Activated B cell treated with CpG ODN at 0.5 μM for 24 hours (primary cell): ENCODE measurements at places on chromosomes 5 and 9. TPM values are rescaled to one million over a fixed set of nuclear protein-coding genes. Genes with fewer than 3 reads are reported as not detected.

GRCh38 chr5:7585807-7586206 lies 189.9 kb downstream of the ADCY2 start:
- DNase-seq: no peak

DNA sequence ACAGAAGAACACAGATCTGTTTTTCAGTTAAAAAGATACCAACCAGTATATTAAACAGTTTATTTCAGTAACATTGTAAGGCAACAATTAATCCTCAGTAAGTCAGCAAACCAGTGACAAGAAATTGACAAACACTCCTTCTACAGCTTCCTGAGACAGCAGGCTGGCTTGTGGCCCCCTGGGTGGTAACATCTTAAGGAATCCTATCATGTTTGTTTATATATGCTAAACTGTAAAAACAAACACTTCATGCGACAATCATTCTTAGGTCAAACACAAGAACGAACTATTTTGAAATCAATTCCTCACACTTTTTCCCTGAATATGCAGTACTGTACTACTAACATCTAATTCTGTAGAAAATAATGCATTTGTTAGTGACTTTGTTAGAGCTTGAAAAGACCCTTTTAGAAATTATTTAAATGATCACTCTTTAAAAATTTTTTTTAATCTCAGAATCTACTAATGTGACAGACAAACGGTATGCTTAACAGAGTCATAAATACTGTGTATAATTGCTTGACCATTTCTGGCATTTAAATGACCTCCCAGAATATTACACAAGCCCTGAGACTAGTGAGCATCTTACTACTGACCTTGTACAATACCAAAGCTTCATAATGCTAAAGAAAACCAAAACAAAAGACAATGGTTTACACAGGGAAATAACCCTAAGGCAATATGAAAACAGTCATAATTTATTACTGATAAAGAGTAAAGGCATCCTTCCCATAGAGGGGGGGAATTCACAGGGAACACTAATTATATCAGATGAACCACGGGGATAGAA lies 48.2 kb downstream of the ERMP1 start:
- no peak for DNase-seq

TAF11L5 gene
- not detected in 2 replicates for total RNA-seq

GRCh38 chr5:27705661-27706060 lies 667.3 kb upstream of the CDH9 start:
- DNase-seq: no peak

SPINK4 gene
- not detected in 2 replicates for total RNA-seq

IFNA13 gene
- total RNA-seq: not detected in 2 replicates

GRCh38 chr5:81838307-81838906 lies 87.5 kb upstream of the SSBP2 start:
- no peak for DNase-seq

TMC1 gene
- not detected in 2 replicates for total RNA-seq

GRCh38 chr5:81506900-81507588 lies 113.1 kb upstream of the ACOT12 start:
- no peak for DNase-seq

SOWAHA gene
- not detected in 2 replicates for total RNA-seq

GRCh38 chr5:56589481-56589860 lies 225.9 kb upstream of the MAP3K1 start:
- DNase-seq: no peak

DNA sequence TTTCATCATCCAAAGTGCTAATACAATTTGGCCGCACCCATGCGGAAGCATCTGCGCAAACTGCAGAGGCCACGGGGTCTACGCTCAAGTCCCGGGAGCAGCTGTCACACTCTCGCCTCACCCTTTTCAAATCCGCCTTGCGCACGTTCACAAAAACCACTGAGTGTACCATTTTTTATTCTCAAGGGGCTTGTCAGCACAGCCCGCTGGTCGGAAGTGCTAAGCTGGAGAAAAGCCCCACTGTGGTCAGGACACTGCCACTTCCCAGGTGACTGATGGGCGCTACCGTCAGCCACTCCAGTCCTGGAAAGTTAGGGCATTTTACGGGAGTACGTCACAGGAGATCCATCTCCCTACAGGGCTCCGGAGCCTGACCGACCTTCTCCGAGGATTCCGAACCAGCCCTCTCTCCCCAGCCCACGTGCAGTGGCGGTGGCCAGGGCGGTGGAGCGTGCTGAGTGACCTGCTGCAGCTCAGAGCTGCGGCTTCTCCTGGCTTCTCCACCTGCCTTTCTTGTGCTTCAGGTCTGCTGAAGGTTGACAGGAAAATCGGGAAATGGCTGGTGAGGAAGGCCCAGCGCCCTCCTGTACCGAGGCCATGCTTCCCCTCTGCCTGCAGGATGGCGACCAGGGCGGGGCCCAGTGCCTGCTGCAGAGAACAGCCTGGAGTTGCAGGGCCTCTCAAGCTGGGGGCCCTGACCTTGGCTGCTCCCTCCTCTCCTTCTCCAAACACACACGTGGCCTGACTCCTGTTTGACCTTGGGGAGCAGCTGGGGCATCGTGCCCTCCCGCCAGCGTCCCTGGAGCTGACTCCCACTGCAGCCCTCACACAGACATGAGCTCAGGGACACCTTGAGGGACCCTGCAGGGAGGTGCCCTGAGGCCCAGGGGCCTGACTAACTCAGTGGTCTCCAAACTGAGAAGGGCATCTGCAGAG lies 14.3 kb downstream of the RASGEF1C start:
- DNase-seq: peak; percentile 7

DNA sequence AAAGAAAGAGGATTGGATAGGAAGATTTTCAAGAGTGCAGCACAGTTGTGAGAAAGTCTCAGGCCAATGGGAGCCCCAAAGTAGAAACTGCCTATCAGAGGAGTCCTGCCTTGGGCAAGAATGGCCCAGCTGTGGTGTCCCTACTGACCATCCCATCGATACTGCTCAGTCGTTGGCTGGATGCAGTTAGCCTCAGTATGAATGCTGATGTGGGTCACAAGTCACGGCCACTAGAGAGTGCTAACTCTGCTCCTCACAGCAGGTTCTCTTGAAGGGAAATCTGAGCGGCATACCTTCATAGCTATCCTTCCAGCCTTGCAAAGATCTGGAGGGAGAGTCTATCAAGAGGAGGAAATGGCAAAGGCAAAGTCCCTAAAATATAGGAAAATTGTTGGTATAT lies 11.6 kb upstream of the CETN3 start:
- DNase-seq: no peak

DNA sequence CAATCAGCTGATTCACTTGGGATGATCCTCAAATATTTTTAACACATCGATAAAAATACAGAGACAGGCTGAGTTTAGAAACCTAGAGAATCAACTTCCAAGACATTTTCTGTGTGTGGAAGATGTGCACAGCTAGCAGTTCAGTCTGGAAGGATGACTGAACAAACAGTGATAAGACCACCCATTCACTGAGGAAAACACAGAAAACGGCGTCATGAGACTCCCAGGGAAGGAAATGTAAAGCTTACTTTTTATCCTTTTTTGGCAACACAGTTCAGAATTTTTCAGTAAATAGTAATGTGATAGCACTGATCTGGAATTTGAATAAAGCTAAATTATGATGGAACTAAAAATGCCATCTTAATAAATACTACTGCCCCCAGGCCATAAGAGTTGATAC lies 277.6 kb downstream of the SEMA5A start:
- no peak for DNase-seq

C7 gene
- not detected in 2 replicates for total RNA-seq

PPP3R2 gene
- not detected in 2 replicates for total RNA-seq

ZNG1C gene
- total RNA-seq: 43.4 and 53.1 TPM in 2 replicates

- no peak for DNase-seq
Observed at GRCh38 chr5:139462586-139463276, at the start of gene ECSCR. Gene ECSCR, minus strand, starts transcription at chr5:139462743. Its CDS starts 73 bp downstream, at chr5:139462670.

- DNase-seq: no peak
Observed at GRCh38 chr9:86860006-86860405, 87.3 kb downstream of the GAS1 start.

GRCh38 chr9:134917431-134918373 lies at the start of gene FCN1:
Gene FCN1, minus strand, starts transcription at chr9:134917912. Its CDS starts 41 bp downstream, at chr9:134917871.
- no peak for DNase-seq

DNA sequence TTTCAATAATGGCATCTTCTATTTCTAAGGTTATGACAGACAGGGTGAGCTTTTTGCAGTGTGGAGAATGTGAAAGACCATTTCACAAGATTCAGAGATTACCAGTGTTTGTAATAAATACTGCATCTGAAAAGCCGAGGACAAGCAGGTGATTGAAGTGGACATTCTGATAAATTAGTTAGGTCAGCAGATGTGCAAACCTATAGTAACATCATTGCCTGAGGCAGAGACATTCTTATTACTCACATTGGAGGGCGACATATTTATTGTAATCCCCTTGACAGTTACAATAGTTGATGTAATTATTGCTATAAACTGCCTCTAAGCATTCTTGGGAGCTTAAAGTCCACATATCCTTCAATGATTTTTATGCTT lies 3.3 kb downstream of the RASGRF2 start:
- DNase-seq: no peak

DNA sequence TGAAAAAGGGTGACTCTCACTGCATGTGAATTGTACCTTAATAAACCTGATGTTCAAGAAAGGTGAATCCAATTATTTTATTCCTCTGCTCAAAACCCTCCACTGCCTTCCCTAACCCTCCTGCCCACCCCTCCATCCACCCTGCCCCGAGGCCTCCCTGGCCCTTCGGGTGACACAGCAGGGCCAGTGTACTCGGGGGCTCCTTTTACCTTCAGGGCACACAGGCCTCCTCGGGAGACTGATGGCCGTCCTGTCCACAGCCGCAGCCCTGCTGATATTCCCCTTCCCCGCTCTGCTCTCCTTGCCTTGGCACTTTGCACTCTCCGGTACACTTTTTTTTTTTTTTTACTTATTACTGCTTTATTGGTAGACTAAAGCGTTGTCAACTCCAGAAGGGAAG lies 234.0 kb downstream of the CACNA1B start:
- DNase-seq: no peak

DNA sequence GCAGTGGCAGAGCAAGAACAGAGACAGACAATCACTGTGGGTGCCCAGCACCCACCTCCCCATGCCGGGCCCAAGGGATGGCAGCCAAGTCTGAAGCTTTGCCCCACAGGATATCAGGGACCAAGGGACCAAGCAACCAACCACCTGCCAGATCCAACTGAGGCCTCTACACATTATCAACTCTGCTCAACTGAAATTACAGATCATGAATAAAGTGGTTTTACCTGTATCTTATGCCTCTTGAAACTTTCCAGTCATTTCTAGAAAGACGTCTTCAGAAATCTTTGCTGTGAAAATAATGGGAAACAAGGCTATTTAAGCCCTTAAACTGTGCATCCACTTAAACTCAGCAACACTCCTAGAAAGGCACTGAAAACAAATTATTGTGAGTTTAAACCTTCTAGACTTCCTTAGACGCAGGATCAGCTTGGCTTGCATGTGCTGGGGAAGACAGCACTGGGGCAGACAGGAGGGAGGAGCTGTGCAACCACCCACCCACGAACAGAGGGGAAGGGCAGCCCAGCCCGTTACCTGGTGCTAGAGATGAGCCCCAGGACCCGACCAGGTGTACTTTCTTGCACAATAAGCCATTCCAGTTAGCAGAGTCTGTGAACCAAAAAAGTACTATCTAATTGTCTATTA lies 80.0 kb downstream of the SEMA4D start:
- DNase-seq: no peak

HSD17B4 gene
- total RNA-seq: 106 and 130 TPM in 2 replicates

- DNase-seq: no peak
Observed at GRCh38 chr5:73370095-73370494, 78.5 kb downstream of the FOXD1 start.

DNA sequence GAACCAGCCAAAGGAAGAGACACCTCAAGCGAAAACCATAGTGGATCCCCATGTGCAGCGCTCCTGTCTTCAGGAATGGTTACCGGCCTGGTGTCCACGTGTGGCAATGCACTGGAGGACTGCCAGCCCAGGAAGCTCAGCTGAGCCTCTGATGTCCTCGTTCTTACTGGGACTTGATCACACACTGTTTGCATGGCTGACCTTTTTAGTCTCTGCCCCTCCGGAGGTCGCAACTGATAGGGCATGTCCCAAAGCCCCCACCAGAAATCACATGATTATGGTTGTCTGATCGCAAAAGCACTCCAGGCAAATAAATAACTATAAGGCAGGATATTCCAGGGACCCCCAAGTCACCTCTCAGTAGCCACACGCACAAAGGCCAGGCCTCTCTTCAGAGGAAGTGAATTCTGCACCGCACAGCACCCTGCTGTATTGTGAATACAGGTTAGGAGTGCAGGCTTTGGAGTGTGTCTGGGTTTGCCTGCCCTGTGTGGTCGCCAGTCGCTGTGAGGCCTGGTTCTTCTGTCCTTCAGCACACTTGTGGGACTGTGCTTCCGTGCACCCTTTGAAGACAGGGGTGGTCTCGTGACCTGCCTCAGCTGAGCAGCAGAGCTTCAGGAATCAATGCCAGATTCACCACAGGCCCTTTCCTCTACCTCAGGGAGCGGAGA lies 13.4 kb upstream of the HABP4 start:
- DNase-seq: no peak

ADAMTSL1 gene
- not detected in 2 replicates for total RNA-seq

SPAG8 gene
- total RNA-seq: 1.8 and 4.0 TPM in 2 replicates

GRCh38 chr9:27280249-27280648 lies 16.7 kb downstream of the EQTN start:
- no peak for DNase-seq

PCDH1 gene
- total RNA-seq: not detected in 2 replicates
